ENCODE measurements at places on chromosomes 4 and X.

- no peak for DNase-seq
These were observed 179.8 kb downstream of the EDA start for GRCh38 chrX:69795702-69796101.

- DNase-seq: no peak
These were observed 132.9 kb upstream of the TMEM47 start for GRCh38 chrX:34790026-34790425.

GRCh38 chr4:40811956-40812355, 62.2 kb downstream of the NSUN7 start:
- DNase-seq: no peak

- DNase-seq: no peak
These were observed 14.2 kb upstream of the HERC5 start for GRCh38 chr4:88442689-88443191.

GRCh38 chrX:46587753-46588171, 14.2 kb downstream of the CHST7 start:
- DNase-seq: no peak

DNA sequence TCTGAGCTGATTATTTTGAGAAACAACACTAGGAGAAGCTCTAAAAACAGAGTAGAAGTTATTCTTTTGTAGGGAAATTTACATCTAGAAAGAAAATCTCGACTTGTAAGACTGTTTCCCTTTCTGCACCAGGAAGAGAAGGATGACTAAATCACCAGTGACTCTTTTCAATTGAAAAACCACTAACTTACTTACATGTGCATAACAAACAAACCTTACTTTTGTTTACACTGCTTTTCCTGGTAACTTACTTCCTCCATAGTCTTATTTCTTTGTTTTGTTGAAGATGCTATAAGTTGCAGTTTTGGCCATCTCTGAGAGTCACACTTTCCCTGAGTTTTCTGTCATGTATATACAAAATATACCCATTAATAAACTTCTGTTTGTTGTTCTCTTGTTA, 293.6 kb upstream of the FAT4 start:
- DNase-seq: no peak

DNA sequence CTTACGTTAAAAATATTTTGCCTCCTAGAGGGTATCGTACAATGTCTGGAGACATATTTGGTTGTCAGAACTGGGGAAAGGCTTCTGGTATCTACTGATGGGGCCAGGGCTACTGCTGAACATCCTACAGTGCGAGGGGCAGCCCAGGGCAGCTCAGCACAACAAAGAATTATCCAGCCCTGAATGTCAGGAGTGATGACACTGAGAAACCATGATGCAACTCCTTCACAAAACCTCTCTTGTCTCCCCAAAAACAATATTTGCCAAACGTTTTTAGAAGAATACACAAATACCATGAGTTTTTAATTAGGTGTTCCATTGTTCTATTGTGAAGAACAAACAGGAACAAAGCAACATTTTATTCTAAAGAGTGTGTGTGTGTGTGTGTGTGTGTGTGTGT, 43.4 kb upstream of the CLNK start:
- DNase-seq: no peak

- DNase-seq: no peak
These were observed 990.2 kb downstream of the STPG2 start for GRCh38 chr4:97153042-97153441.

GRCh38 chr4:7676398-7676922, 241.7 kb upstream of the PSAPL1 start:
- DNase-seq: no peak

GRCh38 chr4:18691431-18692200, 670.1 kb upstream of the LCORL start:
- DNase-seq: no peak

GRCh38 chr4:148674876-148675275, 232.7 kb upstream of the NR3C2 start:
- no peak for DNase-seq

GRCh38 chr4:23814996-23815660, 74.7 kb downstream of the PPARGC1A start:
- no peak for DNase-seq

DNA sequence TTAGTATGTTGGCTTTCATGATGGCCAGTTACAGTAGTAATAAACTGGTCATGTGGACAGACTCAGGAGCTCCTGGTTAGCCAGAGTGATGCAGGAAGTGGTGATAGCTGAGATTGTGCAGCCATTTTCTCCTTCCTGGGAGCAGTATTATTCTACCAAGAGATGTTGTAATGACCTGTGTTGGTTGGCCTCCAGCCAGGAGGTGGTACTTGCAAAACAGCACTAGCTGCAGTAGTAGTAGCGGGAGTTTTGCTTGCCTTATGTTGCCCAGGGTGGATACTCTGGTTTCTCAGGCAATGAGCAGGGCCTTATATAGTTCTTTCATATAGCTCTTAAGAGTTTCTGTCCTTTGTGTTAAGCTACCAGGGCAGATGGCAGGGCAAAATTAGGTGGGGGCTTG, 998.8 kb downstream of the GLUD2 start:
- DNase-seq: no peak

GRCh38 chr4:37590016-37590415, 96.2 kb downstream of the RELL1 start:
- no peak for DNase-seq

GRCh38 chr4:185958094-185958747, 110.7 kb upstream of the TLR3 start:
- DNase-seq: no peak

DNA sequence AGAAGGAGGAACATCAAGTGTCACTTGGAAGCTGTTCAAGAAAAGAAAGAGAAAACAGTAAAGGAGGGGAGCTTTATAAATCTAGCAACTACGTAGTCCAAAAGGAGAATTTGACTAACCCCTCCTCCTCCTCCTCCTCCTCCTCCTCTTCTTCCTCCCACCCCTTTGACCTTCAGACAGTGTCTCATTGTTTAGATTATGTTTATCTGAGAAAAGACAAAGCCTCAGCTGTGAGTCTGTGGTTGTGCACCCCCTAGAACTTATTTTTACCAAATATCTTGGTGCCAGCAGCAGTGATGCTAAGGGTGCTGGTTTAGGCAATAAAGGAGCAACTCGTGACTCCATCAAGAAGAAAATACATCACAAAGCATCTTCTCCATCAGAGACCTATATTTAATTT, 68.9 kb upstream of the BMP2K start:
- no peak for DNase-seq

DNA sequence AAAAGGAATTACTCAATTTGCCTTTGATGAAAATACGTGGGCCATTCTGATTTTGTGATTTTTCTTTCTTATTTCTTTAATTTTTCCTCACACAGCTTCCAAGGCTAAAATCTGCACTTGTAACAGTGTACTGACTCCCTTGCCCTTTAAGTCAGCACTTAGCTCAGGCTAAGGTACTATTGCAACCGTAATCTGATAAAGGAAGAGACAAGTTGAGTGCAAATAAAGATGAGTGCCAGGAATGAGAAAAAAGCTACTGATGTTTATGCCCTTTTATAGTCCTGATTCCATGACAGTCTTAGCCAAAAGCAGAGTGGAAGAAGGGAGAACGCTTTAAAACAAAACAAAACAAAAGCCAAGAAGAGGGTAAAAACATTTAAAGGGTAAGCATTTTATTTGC, 6.0 kb downstream of the DMD start:
- no peak for DNase-seq

GRCh38 chrX:22628275-22628674, 355.6 kb downstream of the CBLL2 start:
- DNase-seq: no peak

DNA sequence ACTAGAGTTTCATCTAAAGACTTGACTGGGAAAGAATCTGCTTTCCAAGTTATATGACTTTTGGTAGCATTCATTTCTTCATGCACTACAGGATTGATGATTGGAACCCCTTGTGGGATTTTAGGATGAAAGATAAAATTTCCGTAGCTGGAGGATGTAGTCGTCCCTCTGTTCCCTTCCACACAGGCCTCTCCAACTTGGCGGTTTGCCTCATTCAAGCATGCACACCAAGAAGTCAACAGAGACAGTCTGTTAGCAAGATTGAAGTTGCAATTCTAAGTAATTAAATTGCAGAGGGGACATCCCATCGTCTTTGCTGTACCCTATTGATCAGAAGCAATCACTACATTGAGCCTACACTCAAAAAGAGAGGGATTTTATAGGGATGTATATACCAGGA, 777.4 kb upstream of the HS3ST1 start:
- DNase-seq: no peak

DNA sequence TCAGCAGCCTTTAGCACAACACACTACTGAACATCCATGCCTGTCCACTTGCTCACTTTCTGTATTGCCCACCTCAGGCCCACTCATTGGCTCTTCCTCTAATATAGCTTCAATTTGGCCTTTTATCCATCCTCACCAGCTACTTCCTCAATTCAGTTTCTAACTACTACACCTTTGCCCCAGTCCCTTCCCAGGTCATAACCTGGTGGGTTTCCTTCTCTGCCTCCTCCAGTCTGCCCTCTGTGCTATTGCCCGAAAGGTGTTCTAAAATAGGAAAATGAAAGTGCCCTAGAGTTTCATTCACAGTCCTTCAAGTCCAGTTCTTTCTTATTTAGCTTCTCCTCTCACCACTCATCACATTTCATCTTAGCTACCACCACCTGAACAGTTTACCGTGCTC, 23.1 kb downstream of the MOSPD2 start:
- no peak for DNase-seq

DNA sequence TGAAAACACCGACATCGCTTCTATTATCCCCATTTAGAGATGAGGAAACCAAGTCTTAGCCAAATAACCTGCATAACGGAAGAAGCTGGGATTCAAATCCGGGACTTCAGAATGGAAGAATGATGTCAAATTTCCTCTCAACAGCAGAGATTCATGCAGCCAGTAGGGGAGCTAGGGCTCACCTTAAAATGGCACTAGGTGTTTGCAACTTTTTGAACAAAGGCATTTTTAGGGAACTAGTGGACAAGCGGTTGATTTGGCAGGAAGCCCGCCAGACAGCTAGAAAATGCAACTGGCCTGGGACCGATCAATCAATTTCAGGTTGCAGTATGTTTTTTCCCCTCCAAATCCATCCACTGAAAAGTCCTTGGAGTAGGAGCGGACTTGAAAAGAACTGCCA, 224.2 kb downstream of the PTTG2 start:
- DNase-seq: no peak

GRCh38 chrX:15043538-15043937, 170.3 kb downstream of the MOSPD2 start:
- DNase-seq: no peak

- DNase-seq: no peak
These were observed 272.4 kb upstream of the VCX start for GRCh38 chrX:7570432-7571029.

Measured in stimulated activated CD4-positive, alpha-beta T cell treated with anti-CD3 and anti-CD28 coated beads, TNF-alpha, amount 100 ng/mL, for 1 hour (primary cell).